ENCODE measurements at places on chromosomes 5 and 9.

DNA sequence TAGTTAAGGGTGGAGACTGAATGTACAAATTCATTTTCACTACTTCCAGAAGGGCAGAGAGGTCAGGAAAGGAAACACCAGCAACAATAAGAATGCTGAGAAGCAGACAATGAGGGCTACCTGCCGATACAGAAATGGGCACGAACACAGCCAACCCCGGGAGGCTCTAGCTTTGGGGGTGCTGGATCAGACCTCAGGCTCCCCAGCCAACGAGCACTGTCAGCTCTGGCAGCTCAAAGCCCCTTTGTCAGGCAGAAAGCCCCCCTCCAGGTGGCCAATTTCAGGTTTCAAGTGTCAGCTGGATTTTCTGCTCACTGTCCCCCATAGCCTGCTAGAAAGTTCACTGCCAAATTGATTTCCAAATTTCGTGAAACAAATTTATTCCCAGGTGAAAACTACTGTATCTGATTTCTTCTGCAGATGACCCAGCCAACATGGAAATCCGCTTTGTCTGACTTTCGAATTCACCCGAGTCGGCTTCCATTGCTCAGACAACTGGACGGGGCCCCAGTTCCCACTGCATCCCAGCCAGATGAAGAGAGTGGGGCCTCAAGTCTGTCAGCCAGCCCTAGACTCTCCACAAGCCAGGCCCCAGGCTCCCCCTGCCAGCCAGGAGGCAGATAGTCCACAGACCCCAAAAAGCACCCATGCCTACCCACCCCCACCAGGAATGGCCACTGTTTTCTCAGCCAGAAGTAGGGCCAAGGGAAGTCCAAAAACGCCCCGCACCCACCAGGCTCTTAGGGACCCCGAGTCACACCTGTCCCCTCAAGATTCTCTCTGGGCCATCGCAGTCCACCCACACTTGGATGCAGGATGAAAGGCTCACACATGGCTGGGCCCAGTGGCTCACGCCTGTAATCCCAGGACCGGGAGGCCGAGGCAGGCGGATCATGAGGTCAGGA is 96.5 kb upstream of the PHYKPL start:
- no peak for DNase-seq

DNA sequence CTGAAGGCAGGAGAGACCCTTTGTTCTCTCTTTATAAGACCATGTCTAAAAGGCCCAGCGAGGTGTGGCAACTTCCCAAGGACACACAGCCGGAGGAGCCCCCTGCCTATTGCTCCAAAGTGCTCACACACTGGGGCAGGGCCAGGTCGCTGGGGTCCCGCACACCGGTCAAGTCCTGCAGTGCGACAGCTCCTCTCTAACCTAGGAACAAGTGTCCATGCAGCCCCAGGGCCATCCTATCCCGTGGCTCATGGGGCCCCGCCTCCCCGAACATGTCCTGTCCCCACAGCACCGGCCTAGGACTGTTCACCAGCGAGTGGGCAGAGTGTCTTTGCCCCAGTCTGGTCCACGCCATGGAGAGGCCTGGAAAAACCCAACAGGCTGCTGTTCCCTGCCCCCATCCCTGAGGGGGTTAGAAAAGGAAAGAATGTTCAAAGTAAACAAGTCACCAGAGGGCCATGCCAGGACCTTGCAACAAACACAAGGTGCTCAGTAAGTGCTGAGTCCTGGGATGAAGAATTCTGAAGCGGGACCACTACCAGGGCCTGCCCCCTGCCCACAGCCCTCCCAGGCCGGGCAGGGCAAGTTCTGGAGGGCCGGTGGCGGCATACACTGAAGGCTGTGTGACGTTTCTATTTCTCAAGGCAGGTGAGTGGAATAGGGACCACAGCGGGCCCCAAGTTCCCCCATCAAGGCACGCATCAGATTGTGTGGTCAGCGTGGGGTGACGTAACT is 938 bp downstream of the NINJ1 start:
- no peak for DNase-seq

DNA sequence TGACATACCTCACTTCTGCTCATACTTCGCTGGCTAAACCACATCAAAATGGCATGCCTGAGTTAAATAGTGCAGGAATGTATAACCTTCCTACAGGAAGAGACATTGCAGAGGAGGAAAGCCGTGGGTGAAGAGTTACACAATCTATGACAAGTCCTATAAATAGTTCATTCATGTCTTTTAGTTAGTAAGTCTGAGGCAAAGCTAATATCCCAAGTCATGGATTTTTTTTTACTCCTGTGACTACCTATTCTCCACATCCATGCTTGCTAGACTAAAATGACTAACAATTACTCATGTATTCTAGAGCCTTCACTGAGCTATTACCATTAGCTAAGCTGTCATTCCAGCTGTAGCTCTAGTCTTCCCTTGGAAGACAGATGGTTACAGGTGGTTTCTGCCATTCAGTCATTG is 391.3 kb downstream of the NR2F1-AS1 start:
- DNase-seq: no peak

DNA sequence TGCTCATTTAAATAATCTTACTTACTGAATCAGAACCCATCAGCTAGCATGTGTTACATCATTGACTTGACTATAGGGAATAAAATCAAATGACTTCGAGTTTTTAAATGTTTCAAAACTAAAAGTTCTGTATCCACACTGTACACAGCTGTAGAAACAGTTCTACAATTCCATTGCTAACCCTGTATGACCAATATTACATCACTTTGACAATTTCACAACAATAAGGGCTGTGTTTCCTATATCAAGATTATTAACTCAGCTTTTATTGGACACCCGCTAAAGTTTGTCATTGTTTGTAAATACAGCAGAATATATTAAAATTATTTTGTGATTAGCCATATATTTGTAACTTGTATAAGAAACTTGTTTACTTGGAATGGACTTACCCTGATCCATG is 540.8 kb downstream of the PRELID2 start:
- DNase-seq: no peak

Measured in activated CD4-positive, alpha-beta T cell treated with anti-CD3 and anti-CD28 coated beads, Interleukin-2, amount 10 ng/mL, durations not matched to agents 7 days and 5 days (primary cell).